Bronchial epithelial cell (primary cell): ENCODE measurements at places on chromosomes 3 and 15. TPM values are rescaled to one million over a fixed set of nuclear protein-coding genes. Genes with fewer than 3 reads are reported as not detected.
A peak's percentile ranks its signal among the peaks of the same experiment; 100 is the strongest.

Gene CNOT10
- total RNA-seq: 20.4 and 22.4 TPM in 2 replicates

Gene ACSBG1
- total RNA-seq: not detected in 2 replicates

Gene MYLK
- total RNA-seq: 2.6 and 3.2 TPM in 2 replicates

Gene GOLGA6B
- not detected in 2 replicates for total RNA-seq

Gene TFDP2
- 11.6 and 23.2 TPM in 2 replicates for total RNA-seq

Gene ESYT3
- 1.1 and 2.9 TPM in 2 replicates for total RNA-seq

Gene P2RY14
- total RNA-seq: under 0.01 TPM in 1 of 2 replicates, not detected in the other

Gene MAPKAPK3
- 42.9 and 47.1 TPM in 2 replicates for total RNA-seq

DNA sequence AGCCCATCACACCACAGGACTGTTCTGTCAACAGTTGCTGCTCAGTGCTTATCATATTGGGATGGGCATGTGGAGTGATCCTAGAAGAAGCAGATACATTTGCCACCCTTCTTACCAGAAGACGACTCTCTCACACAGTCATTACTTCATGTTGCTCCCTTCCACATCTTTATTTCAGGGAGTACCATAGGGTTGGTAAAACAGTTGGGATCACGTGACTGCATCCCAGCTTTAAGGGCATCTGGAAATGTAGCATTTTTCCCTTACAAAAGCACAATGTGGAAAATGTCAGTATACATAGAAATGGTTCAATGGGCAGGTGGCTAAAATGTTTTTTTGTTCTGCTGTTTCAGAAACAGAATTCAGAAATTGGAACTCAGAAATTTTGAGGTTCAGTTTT, 791.0 kb downstream of the OTOL1 start:
- no peak for DNase-seq

- DNase-seq: peak; percentile 50
Observed at GRCh38 chr3:171193693-171194092, 167.2 kb upstream of the SLC2A2 start.

GRCh38 chr15:92681141-92681631, 25.6 kb upstream of the FAM174B start:
- DNase-seq: peak; percentile 57

- DNase-seq: no peak
Observed at GRCh38 chr15:69734699-69735098, 282.1 kb downstream of the RPLP1 start.

DNA sequence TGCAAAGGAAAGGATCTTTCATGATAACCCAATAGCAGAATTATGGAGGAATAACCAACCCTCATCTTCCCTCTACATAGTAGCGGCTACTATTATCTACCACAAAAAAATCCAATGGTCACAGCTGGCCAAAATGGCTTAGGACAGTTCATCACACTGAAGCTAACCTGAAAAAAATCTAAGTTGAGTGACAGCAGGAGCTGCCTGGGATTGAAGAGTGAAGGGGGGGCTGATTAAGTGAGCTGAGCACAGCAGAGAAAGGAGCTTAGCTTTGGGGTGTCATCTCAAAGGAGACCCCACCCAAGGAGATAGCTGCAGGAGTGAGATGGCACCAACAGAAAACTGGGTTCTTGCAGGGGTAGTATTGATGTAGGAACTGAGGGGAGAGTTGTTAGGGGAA, 33.6 kb downstream of the CCNL1 start:
- DNase-seq: no peak

- peak; percentile 5 for DNase-seq
Observed at GRCh38 chr3:120637851-120638559, 41.9 kb downstream of the NDUFB4 start.

- DNase-seq: peak; percentile 62
Observed at GRCh38 chr15:72737061-72737460, 46.5 kb downstream of the ADPGK start.

DNA sequence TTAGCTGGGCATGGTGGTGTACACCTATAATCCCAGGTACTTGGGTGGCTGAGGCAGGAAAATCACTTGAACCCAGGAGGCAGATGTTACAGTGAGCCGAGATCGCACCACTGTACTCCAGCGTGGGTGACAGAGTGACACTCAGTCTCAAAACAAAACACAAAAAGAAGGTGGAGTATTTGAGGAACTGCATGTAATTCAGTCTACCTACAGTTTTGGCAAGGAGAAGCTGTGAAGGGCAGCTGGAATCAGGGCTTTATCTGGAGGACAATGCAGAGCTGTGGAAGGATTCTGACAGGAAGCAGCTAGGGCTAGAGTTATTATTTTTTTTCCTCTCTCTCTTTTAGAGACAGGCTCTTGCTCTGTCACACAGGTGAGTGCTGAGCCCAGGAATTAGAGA, 6.8 kb downstream of the H1-8 start:
- no peak for DNase-seq

DNA sequence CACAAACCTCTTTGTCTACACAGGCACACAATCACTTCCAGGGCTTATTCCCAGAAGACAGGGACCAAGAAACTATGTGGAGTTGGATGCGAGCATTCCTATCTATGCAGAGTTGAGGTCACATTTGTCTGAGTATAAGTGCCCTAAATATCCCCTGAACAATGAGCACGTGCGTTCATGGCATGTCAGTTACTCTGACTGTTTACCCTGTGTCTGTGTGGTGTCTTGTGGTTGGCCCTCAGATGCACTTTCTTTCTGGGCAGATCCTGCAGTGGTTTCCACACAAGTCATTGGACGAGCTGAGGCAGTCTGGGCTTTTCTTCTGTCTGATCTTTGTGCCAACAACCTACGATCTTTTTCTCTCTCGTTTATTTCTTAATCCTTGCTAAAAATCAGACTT, 134.5 kb downstream of the FBN1 start:
- DNase-seq: no peak

GRCh38 chr15:44394062-44394461, 33.4 kb upstream of the CTDSPL2 start:
- no peak for DNase-seq

DNA sequence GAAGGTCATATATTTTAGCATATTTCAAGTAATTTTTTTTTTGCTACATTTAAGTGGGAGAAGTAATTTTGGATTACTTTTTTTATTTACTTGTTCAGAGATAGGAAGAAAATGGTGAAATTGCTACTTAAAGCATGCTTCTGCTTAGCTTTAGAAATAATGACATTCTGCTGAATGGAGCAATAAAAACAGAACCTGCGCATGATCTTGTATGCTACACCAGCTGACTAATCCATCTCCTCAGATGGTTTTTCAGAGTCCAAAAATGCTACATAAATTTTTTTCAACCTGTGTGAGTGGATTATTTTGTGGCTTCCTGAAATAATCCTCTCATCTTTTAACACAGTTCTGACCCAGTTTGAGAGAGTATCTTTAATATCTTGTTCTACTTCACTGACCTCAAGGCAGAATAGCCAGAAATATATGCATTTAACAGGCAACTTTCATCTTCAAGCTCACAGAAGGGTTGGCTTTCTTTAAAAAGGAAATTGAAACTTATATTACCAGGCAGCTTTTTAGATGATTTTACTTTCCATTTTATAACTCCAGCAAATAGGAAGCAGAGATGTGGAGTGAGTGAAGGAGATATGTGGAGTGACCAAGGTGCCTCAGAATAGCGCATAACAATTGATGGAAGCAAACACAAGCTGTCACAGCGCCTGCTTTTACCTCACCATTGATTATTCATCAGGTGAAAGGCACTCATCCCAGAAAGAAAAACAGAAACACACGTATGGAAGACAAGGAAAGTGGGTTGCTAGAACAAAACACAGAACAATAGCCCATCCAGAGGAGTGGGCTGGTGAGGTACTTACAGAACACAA, 136.6 kb downstream of the TGFBR2 start:
- DNase-seq: no peak

DNA sequence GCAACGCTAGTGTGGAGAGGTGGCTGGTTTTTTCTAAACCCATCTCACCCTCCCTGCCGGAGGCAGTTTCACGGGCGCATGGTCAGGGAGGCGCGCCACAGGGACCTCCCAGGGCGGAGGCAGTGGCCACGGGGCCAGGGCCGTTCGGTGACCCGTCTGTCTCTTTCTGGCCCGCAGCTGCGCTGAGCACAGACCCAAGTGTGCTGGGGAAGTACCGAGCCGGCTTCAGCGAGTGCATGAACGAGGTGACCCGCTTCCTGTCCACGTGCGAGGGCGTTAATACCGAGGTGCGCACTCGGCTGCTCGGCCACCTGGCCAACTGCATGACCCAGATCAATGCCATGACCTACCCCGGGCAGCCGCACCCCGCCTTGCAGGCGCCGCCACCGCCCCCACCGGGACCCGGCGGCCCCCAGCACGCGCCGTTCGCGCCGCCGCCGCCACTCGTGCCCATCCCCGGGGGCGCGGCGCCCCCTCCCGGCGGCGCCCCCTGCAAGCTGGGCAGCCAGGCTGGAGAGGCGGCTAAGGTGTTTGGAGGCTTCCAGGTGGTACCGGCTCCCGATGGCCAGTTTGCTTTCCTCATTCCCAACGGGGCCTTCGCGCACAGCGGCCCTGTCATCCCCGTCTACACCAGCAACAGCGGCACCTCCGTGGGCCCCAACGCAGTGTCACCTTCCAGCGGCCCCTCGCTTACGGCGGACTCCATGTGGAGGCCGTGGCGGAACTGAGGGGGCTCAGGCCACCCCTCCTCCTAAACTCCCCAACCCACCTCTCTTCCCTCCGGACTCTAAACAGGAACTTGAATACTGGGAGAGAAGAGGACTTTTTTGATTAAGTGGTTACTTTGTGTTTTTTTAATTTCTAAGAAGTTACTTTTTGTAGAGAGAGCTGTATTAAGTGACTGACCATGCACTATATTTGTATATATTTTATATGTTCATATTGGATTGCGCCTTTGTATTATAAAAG, 1.8 kb downstream of the HES1 start:
- DNase-seq: peak; percentile 39

- no peak for DNase-seq
Observed at GRCh38 chr3:158101335-158102241, 4.6 kb downstream of the SHOX2 start.

- no peak for DNase-seq
Observed at GRCh38 chr3:141707741-141708203, 30.3 kb upstream of the RNF7 start.

DNA sequence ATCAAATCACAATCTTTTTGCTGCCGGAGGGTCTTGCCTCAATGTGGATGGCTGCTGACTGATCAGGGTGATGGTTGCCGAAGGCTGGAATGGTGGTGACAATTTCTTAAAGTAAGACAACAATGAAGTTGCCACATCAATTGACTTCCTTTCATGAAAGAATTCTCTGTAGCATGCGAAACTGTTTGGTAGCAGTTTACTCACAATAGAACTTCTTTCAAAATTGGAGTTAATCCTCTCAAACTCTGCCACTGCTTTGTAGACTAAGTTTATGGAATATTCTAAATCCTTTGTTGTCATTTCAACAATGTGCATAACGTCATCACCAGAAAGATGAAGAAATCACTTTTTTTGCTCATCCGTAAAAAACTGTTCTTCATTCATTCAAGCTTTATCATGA, 65.8 kb downstream of the B3GNT5 start:
- no peak for DNase-seq

- DNase-seq: no peak
Observed at GRCh38 chr3:123110282-123110975, 43.6 kb downstream of the PDIA5 start.

GRCh38 chr3:142447301-142447851, 461 bp downstream of the XRN1 start:
- peak; percentile 29 for DNase-seq

DNA sequence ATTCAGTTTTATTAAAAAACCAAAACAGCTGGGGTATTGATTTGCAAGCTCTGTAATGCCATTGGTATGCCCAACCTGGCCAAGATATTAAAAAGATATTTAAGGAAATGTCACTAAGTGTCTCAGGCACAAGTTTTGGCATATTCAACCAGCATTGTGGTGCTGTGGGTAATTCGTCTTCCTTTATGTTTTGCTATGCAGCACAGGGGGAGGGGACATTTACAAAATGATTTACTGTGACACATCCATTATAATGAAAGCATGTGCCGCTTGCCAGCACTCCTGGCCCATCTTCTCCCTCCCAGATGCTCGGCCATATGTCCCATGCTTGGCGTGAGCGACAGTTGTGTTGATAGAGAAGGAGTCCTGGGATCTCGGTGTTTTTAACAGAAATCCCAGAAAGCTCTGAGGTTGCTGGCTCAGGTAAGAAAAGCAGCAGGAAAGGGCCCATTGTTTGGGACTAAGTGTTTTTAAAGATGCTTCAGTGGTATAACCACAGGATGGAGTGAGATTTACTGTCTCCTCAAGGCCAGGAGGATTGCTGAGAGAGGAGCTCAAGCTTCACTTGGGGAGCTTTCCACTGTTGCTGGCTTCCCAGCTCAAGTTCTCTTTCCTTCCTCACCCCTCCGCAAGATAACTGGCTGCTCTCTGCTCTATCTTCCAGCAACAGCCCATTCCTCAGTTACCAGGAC, 158.2 kb upstream of the TSC22D2 start:
- no peak for DNase-seq

DNA sequence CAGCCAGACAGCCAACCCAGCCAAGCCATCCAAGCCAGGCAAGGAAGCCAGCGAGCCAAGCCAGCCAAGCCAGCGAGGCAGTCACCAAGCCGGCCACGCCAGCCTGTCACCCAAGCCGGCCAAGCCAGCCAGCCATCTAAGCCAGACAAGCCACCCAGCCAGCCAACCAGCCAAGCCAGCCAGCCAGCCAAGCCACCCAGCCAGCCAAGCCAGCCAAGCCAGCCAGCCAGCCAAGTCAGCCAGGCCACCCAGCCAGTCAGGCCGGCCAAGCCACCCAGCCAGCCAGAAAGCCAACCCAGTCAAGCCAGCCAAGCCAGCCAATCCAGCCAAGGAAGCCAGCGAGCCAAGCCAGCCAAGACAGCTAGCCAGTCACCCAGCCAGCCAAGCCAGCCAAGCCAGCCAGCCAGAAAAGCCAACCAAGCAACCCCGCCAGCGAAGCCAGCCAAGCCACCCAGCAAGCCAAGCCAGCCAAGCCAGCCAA, 201.2 kb downstream of the GOLGA6L6 start:
- DNase-seq: no peak

DNA sequence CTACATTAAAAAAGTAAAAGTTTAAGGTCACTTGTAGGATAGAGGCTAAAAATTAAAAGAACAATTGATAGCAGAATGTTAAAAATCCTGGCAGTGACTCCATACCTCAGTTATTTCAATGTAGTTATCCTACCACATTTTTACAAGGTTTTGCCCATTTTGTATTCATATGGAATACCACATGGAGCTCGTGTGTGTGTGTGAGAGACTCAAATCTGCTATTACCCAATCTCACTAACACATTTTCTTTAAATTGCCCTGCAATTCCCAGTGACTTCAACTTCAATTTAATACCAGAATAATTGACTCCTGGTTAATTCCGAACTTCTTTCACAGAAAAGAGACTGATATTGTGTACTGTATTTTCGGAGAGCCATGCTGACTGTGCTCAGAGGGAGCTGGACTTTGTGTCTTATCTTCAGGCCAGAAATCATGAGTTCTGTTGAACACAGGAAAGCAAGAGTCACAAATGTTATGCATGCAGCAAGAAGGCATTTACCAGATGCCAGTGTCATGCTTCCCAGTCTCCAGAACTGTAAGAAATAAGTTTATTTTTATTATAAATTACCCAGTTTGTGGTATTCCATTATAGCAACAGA, 529.0 kb upstream of the NECTIN3 start:
- no peak for DNase-seq

- no peak for DNase-seq
Observed at GRCh38 chr15:60631620-60632019, 152.7 kb upstream of the ICE2 start.
